ENCODE measurements at places on chromosomes 5 and 9.

- DNase-seq: no peak
Measured at GRCh38 chr5:143752165-143752850, 59.7 kb upstream of the HMHB1 start.

DNA sequence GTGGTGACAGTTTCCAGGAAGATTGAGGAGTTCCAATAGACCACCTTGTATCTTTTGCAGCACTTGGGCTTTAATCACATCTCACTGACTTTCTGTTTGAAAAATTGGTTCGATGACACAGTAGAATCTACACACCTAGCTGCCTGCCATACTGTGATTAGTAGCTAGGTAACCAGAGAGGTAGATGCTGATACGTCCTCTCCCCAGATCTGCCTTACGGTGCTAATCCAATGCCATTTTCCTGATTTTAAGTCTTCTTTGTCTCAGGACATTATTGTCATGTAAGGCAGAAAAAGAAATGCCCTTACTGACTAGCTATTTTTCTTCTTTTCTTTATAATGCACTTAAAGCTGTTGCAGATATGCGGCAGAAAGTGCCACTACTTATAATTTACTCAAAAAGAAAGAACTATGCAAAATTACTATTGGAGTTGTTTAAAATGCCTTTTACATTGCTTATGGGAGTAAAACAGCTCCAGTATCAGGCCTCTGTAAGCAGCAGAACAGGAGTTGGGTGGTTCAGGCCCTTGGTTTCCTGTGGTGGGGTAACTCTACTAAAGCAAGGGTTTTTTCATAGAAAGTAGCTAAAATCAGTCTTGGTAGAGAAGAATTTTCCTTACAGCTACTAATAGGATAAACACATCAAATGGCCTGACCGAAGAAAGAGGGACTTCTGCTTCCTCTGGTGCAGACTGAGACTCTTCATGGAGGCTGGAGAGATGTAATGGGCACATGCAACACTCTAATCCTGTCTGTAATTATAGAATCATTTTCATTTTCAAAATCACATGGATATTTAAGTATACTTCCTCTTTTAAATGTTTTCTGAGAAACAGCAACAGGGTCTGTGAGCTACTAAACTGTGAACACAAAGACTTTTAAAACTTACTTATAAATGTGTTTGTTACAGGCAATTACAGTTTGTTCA lies 177.2 kb downstream of the MAPKAP1 start:
- DNase-seq: no peak

- DNase-seq: no peak
Measured at GRCh38 chr5:151706906-151707305, 20.2 kb upstream of the SPARC start.

GRCh38 chr9:5843794-5844471 lies 11.0 kb upstream of the ERMP1 start:
- no peak for DNase-seq

- DNase-seq: no peak
Measured at GRCh38 chr9:15512204-15512603, 1.4 kb upstream of the PSIP1 start.

- DNase-seq: no peak
Measured at GRCh38 chr9:113468716-113469448, 5.4 kb downstream of the RGS3 start.

DNA sequence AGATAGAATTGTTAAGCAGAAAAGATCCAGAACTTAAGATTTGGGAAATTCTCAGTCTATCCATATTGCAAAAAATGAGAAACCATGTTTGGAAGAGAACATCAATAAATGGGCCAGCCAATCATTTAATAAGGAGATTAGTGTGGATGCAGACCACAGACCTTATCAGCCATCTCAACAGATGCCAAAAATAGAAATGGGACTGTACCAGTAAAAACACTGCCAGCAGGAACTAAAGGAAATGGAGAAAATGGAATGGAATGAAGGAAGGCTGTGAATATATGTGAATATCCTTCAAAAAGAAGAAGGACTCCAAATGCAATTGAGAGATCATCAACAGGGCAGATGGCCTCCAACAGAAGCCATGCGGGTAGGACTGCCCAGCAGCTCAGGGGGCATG lies 52.7 kb upstream of the ZNF618 start:
- no peak for DNase-seq

DNA sequence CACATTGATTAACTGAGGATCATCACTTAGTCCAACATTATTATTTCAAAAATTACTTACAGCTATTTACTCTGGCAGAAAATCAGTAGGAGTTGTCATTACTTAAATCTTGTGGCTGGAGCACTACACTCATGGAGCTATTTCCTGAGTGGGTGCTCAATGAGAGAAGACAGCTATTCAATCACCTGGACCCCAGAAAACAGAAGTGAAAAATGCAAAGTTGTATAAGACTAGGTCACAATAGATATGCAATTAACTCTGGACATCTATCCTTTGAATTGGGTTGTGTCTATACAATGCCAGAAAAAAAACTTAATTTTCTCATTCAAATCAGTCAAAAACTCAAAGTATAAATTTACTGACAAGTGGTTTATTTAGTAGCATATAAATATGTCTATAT lies 340.9 kb downstream of the EFNA5 start:
- no peak for DNase-seq

Measured in stimulated activated CD8-positive, alpha-beta memory T cell treated with anti-CD3 and anti-CD28 coated beads, Interleukin-4, amount 100 ng/mL, for 1 hour (primary cell).